Kidney epithelial cell (primary cell): ENCODE measurements at places on chromosomes 1 and 21. TPM values are rescaled to one million over a fixed set of nuclear protein-coding genes. Genes with fewer than 3 reads are reported as not detected.

- DNase-seq: no peak
Observed at GRCh38 chr21:17900281-17900989, 81.3 kb upstream of the C21orf91 start.

GRCh38 chr1:169456029-169456428 lies 28.8 kb upstream of the CCDC181 start:
- DNase-seq: no peak

DNA sequence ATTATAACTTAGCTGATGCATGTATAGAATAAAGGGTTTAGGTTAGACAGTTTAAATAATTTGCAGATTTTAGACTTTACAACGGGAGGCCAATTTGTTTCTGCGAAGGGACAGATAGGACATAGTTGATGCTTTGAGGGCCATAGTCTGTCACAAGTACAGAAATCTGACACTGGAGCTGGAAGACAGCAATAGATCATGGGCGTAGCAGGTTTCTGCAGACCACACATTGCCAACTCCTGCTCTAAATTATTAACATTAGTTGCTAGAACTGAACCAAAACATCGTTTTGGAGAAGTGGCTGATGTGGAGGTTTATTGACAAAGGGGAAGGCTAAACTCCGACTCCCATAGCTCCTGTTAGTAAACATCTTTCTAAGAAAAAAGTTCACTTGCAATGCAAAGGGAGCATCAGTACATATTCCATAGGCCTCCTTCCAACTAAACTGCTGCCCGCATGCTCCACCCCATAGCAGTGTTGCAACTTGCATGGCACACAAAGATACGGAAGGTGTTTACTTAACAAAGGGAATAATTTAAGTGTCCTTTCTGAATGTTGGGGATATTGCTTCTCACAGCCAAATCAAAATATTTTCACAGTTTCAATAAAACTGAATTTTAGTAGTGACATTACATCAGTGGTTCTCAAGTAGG lies 862.0 kb upstream of the CXADR start:
- DNase-seq: no peak

DNA sequence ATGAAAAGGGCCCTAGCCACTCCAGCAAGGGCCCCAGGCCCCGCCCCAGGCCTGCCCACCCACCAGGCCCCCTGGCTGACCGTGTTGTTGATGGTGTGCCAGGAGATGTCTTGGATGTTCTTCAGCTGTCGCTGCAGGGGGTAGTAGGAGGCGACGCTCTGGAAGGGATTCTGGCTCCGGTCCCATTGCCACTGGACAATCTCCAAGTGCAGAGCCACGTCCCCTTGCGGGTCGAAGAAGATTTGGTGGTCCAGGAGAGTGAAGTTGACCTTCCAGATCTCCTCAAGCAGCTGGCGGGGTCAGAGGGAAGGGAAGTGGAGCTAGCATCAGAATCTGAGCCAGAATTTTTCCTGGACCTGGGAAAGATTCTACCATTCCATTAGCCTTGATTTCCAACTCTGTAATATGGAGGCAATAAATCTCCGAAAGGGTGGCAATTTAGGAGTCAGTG lies 10.2 kb downstream of the TAS1R2 start:
- no peak for DNase-seq

- no peak for DNase-seq
Observed at GRCh38 chr1:207822124-207822601, 70.3 kb downstream of the CD46 start.

GRCh38 chr1:192462616-192463015 lies 113.0 kb upstream of the RGS1 start:
- no peak for DNase-seq

Gene SLFNL1
- total RNA-seq: 0.41 TPM in 1 of 2 replicates, not detected in the other

Gene PCP4L1
- not detected in 2 replicates for total RNA-seq

Gene PHLDA3
- total RNA-seq: 130 and 132 TPM in 2 replicates

Gene ADAMTS5
- total RNA-seq: 16.3 and 17.3 TPM in 2 replicates
